ENCODE measurements at places on chromosomes 7 and 10.

DNA sequence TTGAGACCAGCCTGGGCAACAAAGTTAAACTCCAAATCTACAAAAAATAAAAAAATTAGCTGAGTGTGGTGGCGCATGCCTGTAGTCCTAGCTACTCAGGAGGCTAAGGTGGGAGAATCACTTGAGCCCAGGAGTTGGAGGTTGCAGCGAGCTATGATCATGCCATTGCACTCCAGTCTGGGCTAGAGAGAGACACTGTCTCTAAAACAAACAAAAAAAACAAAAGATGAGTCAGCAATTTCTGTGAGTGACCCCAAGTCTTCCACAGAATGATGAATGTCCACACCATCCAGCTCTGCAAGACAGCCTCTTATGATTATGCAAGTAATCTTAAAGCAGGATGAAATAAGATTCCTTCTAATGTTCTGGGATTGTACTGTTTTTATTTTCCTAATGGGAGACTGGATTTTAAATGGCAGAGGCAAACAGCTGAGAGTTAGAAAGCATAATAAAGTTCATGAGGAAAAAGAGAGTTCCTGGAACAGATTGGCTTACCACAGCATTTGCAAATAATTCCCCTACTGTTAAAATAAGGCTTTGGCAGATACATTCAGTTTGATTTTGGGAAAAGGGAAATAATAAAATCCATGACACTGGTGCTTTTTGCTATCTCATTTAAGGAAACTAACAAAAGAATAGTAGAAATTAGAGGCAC lies 18.9 kb upstream of the PRKAR2B start:
- DNase-seq, result no peak

GRCh38 chr10:127935071-127935561 lies 28.2 kb downstream of the PTPRE start:
- no peak for DNase-seq

DNA sequence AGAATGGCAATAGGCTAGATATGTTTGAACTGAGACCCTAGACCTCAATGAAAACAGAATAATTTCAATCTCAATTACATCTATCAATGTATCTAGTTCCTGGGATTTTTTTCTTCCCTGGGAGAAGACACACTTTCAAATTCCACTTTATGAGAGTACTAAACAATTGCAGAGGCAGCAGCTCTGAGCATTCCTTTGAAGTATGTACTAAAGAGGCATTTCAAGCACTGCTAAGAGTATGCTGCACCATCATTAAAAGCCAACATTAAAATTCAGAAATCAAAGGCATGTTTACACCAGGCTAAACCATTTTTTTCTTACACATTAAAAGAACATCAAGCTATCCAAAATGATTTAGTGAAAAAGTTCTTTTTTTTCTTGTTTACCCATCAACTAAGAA lies 297.9 kb upstream of the CACNA2D1 start:
- DNase-seq, result no peak

DNA sequence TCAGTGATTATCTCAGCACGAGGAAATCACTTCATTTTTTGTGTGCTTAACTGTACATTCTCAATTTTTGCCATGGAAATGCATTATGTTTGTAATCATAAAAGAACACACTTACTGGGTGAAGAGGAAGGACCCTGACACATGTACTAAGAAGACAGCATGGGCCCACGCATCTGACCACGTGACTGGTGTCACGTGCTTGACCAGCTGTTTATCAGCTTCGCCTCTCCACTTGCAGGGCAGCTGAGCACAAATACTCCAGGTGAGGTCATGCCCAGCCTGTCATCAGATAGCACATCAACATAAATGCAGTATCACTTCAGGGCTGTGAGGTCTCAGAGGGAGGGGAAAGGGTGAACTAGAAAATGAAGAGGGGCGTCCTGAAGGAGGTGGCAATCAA lies 179.8 kb downstream of the EBF3 start:
- no peak for DNase-seq

DNA sequence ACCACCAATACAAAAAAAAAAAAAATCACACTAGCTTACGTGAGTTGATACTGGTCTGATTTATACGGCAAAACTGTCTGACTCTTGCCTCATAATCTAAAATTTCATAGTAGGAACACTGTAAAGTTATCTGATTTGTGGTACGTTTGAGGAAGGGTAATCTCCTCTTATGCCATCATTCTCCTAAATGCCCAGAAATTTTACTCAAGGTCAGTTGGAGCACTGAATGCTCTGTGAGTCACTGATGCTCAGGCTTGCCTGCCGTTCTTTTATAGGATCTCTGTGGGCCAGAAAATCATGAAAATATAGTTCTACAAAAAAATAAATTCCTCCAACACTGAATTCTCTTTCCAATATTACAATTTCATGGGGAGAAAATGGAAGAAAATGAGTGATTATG lies 135.7 kb downstream of the PDE1C start:
- DNase-seq, result no peak

- no peak for DNase-seq
These were observed 58.1 kb downstream of the NRP1 start for GRCh38 chr10:33276282-33276923.

GRCh38 chr10:62861507-62861906 lies 45.3 kb upstream of the EGR2 start:
- no peak for DNase-seq

- no peak for DNase-seq
These were observed 138.7 kb downstream of the C10orf105 start for GRCh38 chr10:71580926-71581325.

- DNase-seq, result no peak
These were observed 183.2 kb downstream of the PRPF18 start for GRCh38 chr10:13769946-13770345.

GRCh38 chr10:47266602-47267001 lies 33.4 kb upstream of the GDF10 start:
- no peak for DNase-seq

DNA sequence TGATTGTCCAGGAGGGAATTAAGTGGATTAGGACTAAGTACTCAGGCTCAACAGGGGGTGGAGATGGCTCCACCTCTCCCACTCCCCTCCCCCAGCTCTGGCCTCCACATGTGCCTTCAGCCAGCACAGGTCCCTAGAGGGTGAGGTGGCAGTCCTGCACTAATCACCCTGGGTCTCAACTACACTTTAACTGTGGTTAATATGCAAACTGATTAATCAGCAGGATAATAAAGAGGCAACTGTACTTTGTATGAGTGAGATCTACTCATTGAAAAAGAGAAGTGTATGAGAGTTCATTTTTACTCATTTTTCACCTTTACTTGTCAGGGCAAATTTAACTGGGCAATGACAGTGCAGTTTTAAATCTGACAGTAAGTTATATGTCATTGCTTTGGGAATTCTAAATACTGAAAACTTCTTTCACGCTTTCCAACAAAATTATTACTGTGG lies 223.8 kb upstream of the CCDC6 start:
- DNase-seq, result no peak

DNA sequence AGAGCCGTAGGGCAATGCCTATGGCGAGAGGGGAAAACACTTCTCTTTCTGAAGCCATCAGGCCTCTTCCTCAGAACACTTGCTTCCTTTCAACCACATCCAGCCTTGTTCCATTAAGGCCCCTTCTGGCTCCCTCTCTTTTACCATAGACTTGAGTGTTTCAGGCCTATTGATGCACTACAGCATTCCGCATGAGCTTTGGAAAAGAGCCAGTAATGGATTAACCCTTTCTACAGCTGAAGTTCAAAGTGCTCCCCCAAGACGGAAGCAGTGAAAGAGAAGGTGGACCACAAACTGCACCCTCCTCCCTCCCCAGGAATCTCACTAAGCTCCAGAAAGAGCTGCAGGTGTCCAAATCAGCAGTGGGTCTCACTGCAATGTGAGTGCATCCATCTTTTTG lies 102.7 kb upstream of the C7orf33 start:
- no peak for DNase-seq

DNA sequence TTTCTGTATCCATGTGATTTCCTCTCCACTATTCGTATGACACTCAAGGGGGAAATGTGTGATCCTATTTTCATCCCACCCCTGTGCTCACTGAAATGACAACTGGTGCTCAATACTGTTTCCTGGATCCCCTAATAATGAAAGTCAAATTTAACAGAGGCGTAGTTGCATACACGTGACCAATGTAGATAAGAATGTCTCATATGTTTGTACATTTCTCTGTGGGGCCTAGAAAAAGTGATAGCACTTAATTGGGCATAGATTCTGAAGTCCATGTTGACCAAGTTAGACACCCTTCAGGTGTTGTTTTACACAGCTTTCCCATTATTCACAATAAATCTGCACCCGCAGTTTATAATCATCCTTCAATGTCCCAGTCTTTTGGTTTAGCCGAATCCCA lies 59.1 kb downstream of the JAZF1 start:
- DNase-seq, result no peak

DNA sequence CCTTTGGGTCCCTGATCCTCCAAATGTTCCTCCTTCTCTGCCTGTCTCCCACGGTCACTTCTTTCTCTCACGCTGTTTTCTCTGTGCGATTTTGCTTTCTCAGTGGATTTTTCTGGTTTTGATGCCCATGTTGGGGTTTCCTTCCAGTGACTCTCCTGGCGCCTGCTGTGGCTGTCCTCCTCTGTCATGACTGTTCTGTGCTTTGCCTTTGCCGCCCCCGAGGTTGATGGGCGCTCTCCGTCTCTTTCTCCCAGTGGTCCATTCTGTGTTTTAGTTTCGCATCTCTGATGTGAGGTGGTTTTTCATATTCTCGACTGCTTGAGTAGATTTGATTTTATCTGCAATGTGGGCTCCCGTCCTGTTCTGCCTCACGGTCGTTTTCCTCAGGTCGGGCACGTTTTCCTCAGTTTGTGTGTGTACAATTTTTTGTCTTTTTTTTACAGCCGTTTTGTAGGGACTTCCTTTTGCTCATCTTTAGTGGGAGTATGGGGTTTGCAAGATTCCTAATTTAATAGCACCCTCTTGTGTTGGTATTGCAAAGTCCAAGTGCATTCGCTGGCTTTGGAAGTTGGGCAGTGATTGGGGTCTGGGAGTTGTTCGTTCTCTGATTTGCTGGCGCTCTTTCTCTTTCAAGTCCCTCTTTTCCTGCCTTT lies 100.0 kb downstream of the INPP5A start:
- no peak for DNase-seq

DNA sequence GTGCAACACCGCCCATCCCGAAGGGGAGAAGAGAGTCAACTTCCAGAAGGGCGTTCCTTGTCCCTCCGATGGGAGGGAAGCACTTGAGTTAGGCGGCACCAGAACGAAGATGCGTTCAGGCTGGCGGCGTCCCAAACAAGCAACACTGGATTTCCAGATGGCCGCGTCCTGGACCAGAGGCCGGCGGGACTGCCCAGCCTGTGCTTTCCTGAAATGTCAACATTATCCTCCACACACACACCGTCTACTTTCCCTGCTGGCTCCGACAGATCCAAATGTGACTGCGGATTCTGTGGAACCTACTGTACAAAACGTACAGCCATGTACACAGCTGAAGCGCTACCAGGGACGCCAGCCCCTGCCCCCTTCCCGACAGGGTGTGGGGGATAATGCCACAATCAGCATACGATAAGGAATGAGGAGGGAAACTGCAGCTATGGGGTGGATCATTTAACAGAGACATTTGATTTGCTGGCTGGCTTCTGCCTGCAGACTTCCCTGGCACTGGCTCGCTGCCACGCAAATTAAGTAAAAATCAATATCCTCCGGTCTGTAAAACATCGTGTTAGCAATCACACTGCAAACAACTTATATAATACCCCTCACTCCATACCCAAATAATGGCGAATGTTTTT lies 82.1 kb downstream of the ZRANB1 start:
- no peak for DNase-seq

- no peak for DNase-seq
These were observed 767 bp downstream of the EIF4EBP2 start for GRCh38 chr10:70404787-70405036.

- no peak for DNase-seq
These were observed 9.8 kb downstream of the AGR2 start for GRCh38 chr7:16794986-16795385.

- DNase-seq, result no peak
These were observed 3.9 kb downstream of the COG5 start for GRCh38 chr7:107559864-107560263.

GRCh38 chr10:35345383-35345742 lies 9.1 kb downstream of the CCNY start:
- no peak for DNase-seq

DNA sequence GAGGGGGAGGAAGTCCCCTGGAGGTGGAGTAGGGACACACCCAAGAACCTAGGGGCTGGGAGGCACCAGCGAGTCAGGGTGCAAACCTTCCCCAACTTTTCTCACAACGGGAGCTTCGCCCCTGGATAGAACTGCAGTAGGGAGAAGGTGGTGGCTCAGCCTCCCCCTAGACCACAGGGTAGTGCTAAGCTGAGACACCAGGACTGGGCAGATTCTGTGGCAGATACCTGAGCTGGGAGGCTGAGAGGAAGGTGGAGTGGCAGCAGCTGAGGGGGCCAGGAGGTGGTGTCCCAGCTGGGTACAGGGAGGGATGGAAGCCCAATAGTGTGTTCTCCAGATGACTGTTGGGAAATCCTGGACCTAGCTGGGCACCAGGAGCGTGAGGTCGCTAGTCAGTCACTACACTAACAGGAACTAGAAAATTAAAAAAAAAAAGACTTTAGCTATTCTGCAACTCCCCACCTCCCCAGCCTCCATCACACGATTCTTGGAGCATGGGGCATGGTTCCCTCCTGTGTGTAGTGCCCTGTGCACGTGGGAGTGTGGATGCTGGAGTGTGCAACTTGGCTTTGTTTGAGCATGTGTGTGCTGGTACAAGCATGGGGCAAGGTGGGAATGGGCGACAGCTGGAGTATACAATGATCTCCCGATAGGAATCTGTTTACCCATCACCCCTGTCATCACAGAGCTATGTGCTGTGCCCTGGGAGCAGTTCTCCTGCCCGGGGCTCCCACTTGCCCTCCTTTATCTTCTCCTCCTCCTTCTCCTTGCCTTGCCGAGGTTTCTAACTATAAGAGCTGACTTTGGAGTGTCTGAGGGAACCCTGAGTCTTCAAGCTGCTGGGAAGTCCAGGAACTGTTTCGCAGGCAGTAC lies 8.8 kb upstream of the TRPV6 start:
- DNase-seq, result no peak

DNA sequence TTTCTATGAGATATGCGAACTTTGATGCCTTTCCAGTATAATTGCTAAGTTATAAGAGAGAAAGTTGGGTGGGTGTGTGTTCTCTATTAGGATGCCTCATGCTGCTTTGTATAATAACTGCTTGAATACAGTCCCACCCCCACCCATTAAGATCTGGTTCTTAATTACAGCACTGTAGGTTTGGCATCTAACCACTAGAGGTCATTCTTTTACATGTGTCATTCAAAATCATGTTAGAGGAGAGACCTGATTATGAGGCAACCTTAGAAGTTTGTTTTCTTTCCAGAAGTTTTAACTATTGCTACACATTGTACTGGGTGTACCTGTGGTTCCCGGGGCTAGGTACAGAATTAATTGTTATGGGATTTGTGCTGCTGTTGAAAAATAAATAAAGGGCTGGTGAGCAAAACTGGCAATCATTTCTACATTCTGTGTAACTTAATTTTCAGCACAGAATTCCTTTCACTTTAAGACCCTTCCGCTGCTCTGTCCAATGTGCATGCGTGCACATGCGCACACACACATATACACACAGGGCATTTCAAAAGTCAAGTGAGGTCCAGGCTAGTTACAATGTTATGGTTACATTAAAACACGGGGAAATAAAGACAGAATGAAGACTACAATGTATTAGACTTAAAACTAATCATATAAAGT lies 1156.3 kb downstream of the SORCS3 start:
- no peak for DNase-seq
